ENCODE measurements at places on chromosomes 13 and 19. TPM values are rescaled to one million over a fixed set of nuclear protein-coding genes. Genes with fewer than 3 reads are reported as not detected.

- no peak for DNase-seq
Observed at GRCh38 chr19:15869109-15869555, 28.7 kb downstream of the CYP4F2 start.

GRCh38 chr19:15680478-15681322, 7.8 kb downstream of the CYP4F12 start:
- DNase-seq = no peak

- DNase-seq = no peak
Observed at GRCh38 chr19:51187395-51188226, 37.3 kb upstream of the CD33 start.

- no peak for DNase-seq
Observed at GRCh38 chr13:68588623-68589022, 1358.5 kb upstream of the PCDH9 start.

- DNase-seq = no peak
Observed at GRCh38 chr13:100859861-100860260, 185.3 kb upstream of the TMTC4 start.

DNA sequence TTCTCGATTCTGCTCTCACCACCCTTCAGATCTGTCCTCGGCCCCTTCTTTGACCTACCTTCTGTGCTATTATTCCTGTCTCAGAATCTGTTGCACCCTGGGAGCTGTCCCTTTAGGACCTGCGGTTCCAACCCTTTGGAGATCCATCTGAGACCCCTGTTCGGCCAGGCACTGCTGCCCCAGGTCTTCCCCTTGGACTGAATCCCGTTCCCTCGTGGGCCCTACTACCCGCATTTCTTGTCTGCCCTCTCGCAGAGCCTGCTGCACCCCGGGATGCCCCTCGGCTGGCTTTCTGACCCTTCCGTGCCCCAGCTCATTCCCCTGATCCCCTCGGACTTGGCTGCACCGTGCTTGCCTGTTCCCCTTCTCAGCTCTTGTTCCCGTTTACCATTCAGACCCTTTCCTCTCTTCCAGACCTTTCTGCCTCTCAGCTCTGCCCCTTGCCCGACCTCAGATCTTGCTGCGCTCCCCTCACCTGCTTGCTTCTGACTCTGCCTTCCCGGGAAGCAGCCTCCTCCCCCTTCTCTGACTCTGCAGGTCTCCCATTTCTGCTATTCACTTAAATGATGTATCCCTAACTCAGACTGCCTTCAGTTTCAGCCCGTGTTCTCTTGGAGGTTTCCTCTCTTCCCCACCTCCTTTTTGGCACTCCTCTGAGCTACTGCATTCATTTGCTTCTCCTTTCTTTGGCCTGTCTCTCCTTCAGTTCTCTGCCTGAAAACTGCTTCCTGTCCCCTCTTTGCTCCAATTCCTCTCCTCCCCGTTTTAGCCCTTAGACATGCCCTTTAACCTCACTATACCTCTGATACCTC, 1.1 kb downstream of the ARHGAP35 start:
- no peak for DNase-seq

GRCh38 chr13:30697996-30698401, 37.3 kb upstream of the ALOX5AP start:
- no peak for DNase-seq

DNA sequence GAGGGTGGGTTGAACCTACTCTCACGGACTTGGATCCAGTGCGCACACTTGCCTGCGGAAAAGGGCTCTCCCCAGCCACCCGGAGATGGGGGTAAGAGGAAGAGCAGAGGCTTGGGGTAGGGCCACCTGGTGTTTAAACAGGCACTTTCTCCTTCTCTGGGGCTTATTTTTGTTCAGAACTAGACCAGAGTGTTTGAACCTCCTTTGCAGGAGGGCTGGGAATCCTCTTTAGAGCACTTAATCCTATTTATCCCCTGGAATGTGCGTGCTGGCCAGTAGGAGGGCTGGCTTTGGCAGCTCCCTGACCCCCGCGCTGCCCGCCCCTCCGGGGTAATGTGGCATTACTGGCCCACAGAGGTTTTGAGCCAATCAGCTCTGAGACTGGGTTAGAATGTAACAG, 2.0 kb downstream of the RGS9BP start:
- DNase-seq = no peak

DNA sequence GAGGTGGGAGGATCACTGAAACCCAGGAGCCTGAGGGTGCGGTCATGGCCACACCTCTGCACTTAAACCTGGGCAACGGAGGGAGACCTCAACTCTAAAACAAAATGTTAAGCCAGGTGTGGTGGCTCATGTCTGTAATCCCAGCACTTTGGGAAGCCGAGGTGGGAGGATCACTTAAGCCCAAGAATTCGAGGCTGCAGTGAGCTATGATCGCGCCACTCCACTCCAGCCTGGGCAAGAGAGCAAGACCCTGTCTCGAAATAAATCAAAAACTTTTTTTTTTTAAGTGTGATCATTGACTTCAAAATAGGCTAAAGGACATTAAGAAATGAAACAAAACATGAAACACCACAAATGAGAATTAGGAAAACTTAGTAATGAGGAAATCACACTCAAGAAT, 16.3 kb upstream of the ADPRHL1 start:
- DNase-seq = no peak

- no peak for DNase-seq
Observed at GRCh38 chr19:40366697-40367561, 18.4 kb downstream of the PLD3 start.

- no peak for DNase-seq
Observed at GRCh38 chr13:110149036-110149435, 157.9 kb downstream of the COL4A1 start.

DNA sequence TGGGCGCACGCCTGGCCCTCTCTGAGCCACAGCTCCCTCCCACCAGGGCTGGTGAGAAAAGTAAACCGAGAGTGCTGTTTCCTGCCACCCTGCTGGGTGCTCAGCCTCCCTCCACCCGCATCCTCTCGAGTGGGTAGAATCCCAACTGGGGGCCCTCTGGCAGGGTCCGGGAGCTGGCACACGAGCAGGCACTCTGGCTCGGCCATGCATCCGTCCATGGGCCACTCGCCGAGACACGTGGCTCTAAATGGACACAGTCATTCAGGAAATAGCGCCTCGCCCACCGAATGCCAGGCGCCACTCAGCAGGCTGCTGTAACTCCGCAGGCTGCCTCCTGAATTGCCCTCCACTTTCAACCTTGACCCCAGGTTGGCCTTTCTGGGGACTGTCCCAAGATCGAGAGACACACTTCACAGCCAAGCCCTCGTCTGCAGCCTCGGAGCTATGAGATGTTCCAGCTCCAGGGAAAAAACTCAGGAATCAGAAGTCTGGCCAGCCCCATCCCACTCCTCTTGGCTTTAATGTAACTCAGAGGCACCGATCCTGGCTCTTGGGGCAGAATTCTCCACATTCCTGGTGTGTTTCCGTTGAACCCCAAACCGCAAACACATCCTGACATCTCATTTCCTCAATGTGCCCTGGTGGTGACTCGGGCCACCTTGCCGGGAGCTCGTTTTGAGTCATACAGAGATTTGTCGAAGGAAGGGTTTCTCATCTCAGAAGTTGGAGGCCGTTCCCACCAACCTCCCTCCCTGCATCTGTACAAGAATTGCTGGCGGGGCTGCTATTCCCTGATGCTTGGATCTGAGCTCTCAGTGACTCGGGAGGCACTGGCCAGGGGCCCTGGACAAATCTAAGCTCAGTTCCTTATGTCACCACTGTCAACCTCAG, 14.1 kb downstream of the KLF2 start:
- DNase-seq = no peak

- DNase-seq = no peak
Observed at GRCh38 chr19:23777216-23777615, 18.5 kb upstream of the ZNF681 start.

GRCh38 chr19:28242317-28242927, 970.5 kb downstream of the UQCRFS1 start:
- DNase-seq = no peak

DNA sequence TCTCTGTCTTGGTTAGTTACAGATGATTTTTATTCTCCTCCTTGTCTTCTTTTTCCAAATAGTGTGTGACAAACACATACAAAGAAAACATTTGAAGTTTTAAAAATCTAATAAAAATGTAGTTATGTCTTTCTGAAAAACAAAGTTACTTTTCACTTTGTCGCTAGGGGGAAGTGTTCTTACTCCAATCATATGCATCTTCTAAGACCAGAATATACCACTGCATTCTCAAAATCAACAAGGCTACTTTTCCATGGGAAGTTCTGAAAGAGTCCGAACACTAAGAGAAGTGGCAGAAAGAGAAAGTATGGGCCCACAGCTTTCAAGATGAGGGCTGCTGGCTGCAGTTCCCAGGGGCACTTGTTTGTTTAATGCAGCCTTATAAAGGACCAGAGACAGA, 208.9 kb downstream of the DCT start:
- DNase-seq = no peak

GRCh38 chr13:94707400-94708021, 4.8 kb downstream of the SOX21 start:
- no peak for DNase-seq

- DNase-seq = no peak
Observed at GRCh38 chr13:40664350-40665125, 1.9 kb downstream of the FOXO1 start.

- peak; percentile 42 for DNase-seq
Observed at GRCh38 chr13:39023761-39024160, 14.1 kb downstream of the PROSER1 start.

GRCh38 chr19:28727480-28728159, 485.3 kb downstream of the UQCRFS1 start:
- DNase-seq = no peak

DNA sequence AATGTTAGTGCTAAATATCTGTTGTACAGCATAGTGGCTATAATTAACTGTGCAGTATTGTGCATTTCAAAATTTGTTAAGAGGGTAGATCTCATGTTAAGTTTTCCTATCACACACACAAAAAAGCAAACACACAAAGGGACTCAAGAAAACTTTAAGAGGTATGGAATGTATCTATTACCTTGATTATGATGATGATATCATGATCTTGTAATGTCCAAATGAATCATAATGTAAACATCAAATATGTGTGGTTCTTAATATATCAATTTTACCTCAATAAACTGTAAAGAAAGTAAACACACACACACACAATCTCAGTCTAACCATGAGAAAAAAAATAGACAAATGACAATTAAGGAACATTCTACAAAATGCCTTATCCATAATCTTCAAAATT, 934.6 kb downstream of the SLITRK1 start:
- no peak for DNase-seq

- no peak for DNase-seq
Observed at GRCh38 chr13:75468602-75469001, 13.4 kb downstream of the TBC1D4 start.

GRCh38 chr13:92989301-92989700, 237.3 kb upstream of the GPC6 start:
- DNase-seq = no peak

GRCh38 chr19:29845574-29846176, 33.9 kb downstream of the CCNE1 start:
- DNase-seq = no peak

- DNase-seq = no peak
Observed at GRCh38 chr13:25678398-25678797, 306.6 kb downstream of the ATP8A2 start.

DNA sequence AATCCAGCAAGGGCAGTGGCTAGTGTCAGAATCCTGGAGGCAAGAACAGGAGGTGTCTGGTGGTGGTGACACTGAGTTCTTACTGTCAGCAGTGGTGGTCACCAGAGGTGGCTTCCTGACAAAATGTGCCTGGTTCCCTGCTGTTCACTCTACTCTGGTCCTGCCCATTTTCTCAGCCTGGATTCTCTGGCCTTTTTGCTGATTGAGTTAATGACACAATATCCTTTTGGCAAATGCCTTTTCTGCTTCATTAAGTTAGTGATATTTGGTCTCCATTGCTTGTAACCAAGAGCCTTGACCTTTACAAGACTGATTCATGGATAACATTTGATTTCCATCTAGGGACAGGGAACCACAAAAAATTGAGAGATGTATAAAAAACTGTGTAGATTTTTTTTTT, 51.1 kb downstream of the RFC3 start:
- DNase-seq = no peak

DNA sequence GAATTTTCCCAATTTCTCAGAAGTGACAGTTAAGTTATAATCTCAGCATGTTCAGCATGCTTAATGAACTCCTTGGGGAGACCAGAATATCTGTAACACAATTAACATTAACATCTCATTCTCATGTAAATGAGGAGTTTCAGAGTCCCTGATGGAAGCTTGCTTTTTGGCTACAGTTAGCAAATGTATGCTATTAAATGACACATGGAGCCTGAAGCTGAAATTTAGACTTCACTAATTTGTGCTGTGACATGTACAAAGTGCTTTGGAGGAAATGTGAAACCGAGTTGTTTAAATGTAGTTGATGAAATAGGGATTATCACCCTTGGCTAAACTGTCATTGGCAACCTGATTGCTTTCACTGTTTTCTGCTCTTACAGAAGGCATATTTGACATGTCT, 2265.1 kb upstream of the PCDH20 start:
- no peak for DNase-seq

DNA sequence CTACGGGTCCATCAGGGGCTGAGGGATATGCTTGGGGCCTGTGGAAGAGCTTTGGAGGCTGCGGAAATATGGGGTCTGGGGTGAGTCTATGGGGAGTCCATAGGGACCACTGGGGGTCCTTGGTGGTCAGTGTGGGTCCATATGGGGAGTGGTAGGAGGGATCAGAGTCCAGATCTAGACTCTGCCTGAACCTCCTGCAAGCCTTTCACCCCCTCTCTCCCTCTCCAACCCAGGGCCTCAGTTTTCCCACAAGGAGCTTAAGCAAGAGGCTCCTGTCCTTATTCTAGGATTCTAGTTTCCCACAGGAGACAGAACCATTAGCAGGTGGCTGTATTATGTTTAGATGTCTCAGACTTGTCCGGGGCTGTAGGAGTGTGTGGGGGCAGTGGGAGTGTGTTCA, 161.9 kb upstream of the TSHZ3 start:
- DNase-seq = no peak

DNA sequence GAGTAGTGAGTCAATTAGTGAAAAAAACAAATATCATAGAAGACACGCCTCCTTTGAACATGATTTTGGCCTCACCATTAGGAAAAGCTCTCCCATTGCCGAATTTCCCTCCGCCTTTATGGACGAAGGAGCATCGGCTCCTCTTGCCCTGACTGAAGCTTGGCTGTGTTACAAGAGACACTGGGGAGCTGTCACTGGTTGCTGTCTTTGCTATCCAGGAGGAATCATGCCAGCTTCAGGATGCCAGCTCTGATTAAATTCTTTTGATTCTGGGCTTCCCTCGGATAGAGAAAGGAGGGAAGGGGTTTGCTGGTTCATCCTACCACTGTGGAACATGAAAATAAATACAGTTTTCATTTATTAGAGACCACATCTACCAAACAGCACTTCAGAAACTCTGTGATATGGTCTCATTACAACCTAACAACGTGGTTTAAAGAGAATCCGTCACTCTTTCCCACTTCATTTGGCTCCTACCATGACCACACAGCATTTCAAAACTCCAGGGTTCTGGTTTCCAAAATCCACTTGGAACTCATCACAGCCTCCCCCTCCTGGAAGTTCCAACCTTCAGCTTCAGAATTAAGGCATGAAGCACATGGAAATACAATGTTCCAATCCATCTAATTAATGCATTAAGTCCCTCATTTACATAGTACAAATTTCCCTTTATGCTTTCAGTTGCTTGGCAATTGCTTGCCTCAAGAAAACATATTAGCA, 446.0 kb downstream of the EFNB2 start:
- no peak for DNase-seq

- no peak for DNase-seq
Observed at GRCh38 chr19:47633996-47634395, 25.1 kb downstream of the BICRA start.

PIAS4 gene
- total RNA-seq = 20.2 TPM

LMTK3 gene
- total RNA-seq = 0.42 TPM

PODNL1 gene
- total RNA-seq = 0.21 TPM

CACNA1A gene
- total RNA-seq = 1.7 TPM

CPAMD8 gene
- total RNA-seq = 11.3 TPM

FPR1 gene
- 7.1 TPM for total RNA-seq

SMAD9 gene
- 47.4 TPM for total RNA-seq

CABP5 gene
- not detected for total RNA-seq

Measured in urinary bladder (tissue), 4 donors.